Psoas muscle (tissue), 8 donors: ENCODE measurements at places on chromosomes 1 and 21. TPM values are rescaled to one million over a fixed set of nuclear protein-coding genes. Genes with fewer than 3 reads are reported as not detected.

The JAM2 gene
- total RNA-seq: 8.4 TPM

The KIF21B gene
- 0.50 TPM for total RNA-seq

The CA14 gene
- total RNA-seq: 0.48 TPM

The TCP10L gene
- total RNA-seq: 1.0 TPM

The GNG4 gene
- total RNA-seq: not detected

The DIRAS3 gene
- 1.2 TPM for total RNA-seq

The LRRIQ3 gene
- total RNA-seq: 0.32 TPM

The HES3 gene
- not detected for total RNA-seq

The SELL gene
- 1.4 TPM for total RNA-seq

The C1QA gene
- 36.8 TPM for total RNA-seq

The C8B gene
- total RNA-seq: not detected

The FMO4 gene
- 0.84 TPM for total RNA-seq

The PSMD4 gene
- 208 TPM for total RNA-seq

The RNU1-1 gene
- total RNA-seq: 1,745 TPM

The NUP133 gene
- 24.1 TPM for total RNA-seq

The HSD3B1 gene
- not detected for total RNA-seq

The NKAIN1 gene
- 3.7 TPM for total RNA-seq

The ATF3 gene
- total RNA-seq: 51.3 TPM

The SMPDL3B gene
- not detected for total RNA-seq

The GPR37L1 gene
- total RNA-seq: not detected

The DNAJC28 gene
- 4.5 TPM for total RNA-seq

The LCE2A gene
- total RNA-seq: not detected

The OR2T11 gene
- total RNA-seq: not detected

The LCE6A gene
- total RNA-seq: not detected

The NMNAT1 gene
- total RNA-seq: 18.2 TPM

The EPS8L3 gene
- total RNA-seq: 0.64 TPM

The KLF17 gene
- not detected for total RNA-seq
